ENCODE measurements at places on chromosomes 13 and 19. TPM values are rescaled to one million over a fixed set of nuclear protein-coding genes. Genes with fewer than 3 reads are reported as not detected.

The KLHL1 gene
- total RNA-seq, result not detected

The DENND1C gene
- 1.7 TPM for total RNA-seq

The LNX2 gene
- total RNA-seq, result 12.0 TPM

The FOXO1 gene
- 65.6 TPM for total RNA-seq

The AKT2 gene
- total RNA-seq, result 73.2 TPM

GRCh38 chr13:101640788-101641400 is 188.4 kb downstream of the ITGBL1 start:
- H3K36me3 ChIP-seq, result no peaks in the 10 kb centered on the region
- no peaks in the 10 kb centered on the region for H3K27me3 ChIP-seq
- no peak overlapping the region for H3K27ac ChIP-seq
- no peaks in the 10 kb centered on the region for H3K4me1 ChIP-seq
- DNase-seq, result no peak
- no peak overlapping the region for H3K4me3 ChIP-seq

GRCh38 chr19:16836115-16837034 is 7.2 kb downstream of the SIN3B start:
- no peak overlapping the region for H3K27ac ChIP-seq
- peaks cover 57% of the 10 kb centered on the region for H3K36me3 ChIP-seq
- H3K4me3 ChIP-seq, result no peak overlapping the region
- DNase-seq, result no peak
- H3K4me1 ChIP-seq, result peaks cover 18% of the 10 kb centered on the region
- no peaks in the 10 kb centered on the region for H3K27me3 ChIP-seq

DNA sequence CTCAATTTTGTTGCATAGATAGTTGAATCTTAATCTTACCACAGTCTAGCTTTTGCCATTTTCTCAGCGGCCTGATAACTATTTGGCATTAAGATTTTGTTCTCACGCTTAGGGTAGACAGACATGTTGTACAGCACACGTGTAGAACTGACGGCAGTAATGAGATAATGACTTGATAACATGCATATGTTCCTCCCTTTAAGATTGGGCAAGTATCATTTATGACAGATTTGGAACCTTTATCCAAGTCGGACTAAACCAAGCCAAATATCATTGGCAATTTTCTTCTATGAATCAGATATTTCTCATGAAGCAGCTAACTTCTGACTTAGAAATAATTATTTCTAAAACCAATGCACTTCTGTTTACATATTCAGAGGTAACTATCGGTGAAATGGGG is 205.5 kb downstream of the NDFIP2 start:
- no peak overlapping the region for H3K27ac ChIP-seq
- no peaks in the 10 kb centered on the region for H3K4me1 ChIP-seq
- no peak for DNase-seq

- DNase-seq, result no peak
- no peak overlapping the region for H3K4me3 ChIP-seq
Observed at GRCh38 chr13:73169971-73170370, 111.2 kb downstream of the KLF5 start.

DNA sequence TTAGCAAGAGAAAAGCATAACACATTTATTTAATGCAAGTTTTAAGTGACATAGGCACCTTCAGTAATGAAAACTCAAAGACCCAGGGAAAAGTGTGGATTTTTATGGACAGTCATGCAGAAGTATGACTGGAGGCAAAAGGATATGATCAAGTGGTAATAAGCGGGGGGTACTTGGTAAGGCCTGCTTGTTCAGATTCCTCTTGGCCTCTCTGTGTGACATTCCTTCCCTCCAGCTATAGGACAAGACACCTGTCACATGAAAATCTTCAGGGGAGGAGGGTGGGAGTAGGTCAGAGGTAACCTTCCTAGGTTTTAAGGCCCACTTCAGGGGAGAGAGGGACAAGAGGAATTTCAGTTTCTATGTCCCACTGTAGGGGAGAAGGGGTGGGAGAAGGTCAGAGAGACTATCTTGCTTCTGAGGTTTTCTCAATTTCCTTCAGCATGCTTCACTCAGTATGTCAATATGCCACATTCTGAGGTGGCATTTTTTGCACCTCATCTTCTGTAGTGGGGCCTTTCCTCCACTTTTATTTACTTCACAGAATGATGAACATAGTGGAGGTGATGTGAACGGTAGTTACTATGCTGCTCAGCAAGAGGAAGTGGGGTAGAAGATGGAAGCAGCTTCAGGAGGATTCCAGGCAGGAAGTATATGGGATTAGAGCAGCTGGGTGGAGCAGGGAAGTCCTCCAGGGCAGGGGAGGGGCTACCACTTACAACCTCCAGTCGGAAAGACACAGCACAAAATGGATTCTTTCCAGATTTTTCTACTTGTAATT is 73.2 kb upstream of the RFC3 start:
- peaks cover 20% of the 10 kb centered on the region for H3K4me1 ChIP-seq
- no peak overlapping the region for H3K4me3 ChIP-seq
- DNase-seq, result no peak
- no peaks in the 10 kb centered on the region for H3K36me3 ChIP-seq
- peak overlapping the region; percentile 62 for H3K27ac ChIP-seq

GRCh38 chr19:11987405-11988281 is 22.8 kb downstream of the ZNF763 start:
- H3K27me3 ChIP-seq, result no peaks in the 10 kb centered on the region
- H3K36me3 ChIP-seq, result no peaks in the 10 kb centered on the region
- H3K4me3 ChIP-seq, result peak overlapping the region; percentile 94
- H3K4me1 ChIP-seq, result peaks cover 26% of the 10 kb centered on the region
- peak overlapping the region; percentile 96 for H3K27ac ChIP-seq
- peak; percentile 99 for DNase-seq

GRCh38 chr13:75050419-75051046 is 431.4 kb downstream of the TBC1D4 start:
- DNase-seq, result no peak
- H3K4me1 ChIP-seq, result no peaks in the 10 kb centered on the region
- no peak overlapping the region for H3K4me3 ChIP-seq
- no peaks in the 10 kb centered on the region for H3K36me3 ChIP-seq
- H3K27me3 ChIP-seq, result no peaks in the 10 kb centered on the region
- H3K27ac ChIP-seq, result no peak overlapping the region

DNA sequence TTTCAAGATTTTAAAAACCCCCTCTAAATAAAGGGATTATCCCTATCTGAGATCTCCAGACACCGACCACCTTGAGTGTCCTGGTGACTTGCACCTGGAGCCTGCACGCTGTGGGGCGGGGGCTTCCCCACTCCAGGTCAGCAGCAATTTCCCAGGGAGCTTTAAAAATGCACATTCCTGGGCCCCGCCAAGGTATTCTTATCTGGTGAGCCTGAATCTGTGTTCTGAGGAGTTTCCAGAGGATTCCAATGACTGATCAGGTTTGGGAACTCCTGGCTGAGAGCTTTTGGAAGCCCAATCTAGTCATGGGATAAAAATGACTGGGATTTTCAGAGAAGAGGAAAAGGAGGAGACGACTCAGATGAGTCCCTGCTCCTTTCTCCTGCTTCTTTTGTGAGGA is 66.1 kb downstream of the FGF9 start:
- no peaks in the 10 kb centered on the region for H3K27me3 ChIP-seq
- no peaks in the 10 kb centered on the region for H3K36me3 ChIP-seq
- H3K4me3 ChIP-seq, result no peak overlapping the region
- H3K4me1 ChIP-seq, result peaks cover 11% of the 10 kb centered on the region
- peak; percentile 42 for DNase-seq

All from esophagus muscularis mucosa (tissue), 4 donors.